ENCODE measurements at places on chromosomes 16 and 17.

- no peak for DNase-seq
- no peaks in the 10 kb centered on the region for H3K27me3 ChIP-seq
- H3K4me1 ChIP-seq: no peaks in the 10 kb centered on the region
- no peak overlapping the region for H3K4me3 ChIP-seq
- peaks cover 33% of the 10 kb centered on the region for H3K36me3 ChIP-seq
Measured at GRCh38 chr17:30848021-30848420, 16.3 kb downstream of the ATAD5 start.

DNA sequence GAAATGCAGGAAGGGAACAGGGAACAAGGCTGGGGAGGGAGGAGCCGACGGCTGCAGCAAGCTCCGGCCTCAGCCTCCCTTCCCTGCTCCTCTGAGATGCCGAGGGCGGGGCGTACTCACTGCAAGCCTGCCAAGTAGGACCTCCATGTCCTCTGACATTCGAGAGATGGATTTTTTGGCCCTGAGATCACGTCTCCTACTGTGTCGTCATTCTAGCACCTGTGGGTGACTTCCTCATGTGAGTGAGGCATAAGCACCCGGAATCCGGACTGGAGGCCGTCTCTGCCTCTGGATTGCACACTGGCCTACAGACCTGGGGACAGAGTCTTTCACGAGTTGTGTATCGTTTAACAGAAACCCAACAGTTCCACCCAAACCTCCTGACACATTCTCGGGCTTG lies 14.5 kb downstream of the MRM3 start:
- no peak overlapping the region for H3K4me3 ChIP-seq
- no peak for DNase-seq
- H3K4me1 ChIP-seq: peaks cover 6% of the 10 kb centered on the region
- H3K27me3 ChIP-seq: no peaks in the 10 kb centered on the region
- H3K27ac ChIP-seq: no peak overlapping the region

- DNase-seq: no peak
- H3K27me3 ChIP-seq: no peaks in the 10 kb centered on the region
- peaks cover 6% of the 10 kb centered on the region for H3K4me1 ChIP-seq
- peaks cover 55% of the 10 kb centered on the region for H3K36me3 ChIP-seq
- H3K4me3 ChIP-seq: no peak overlapping the region
Measured at GRCh38 chr17:1894753-1895339, 65.0 kb downstream of the RPA1 start.

GRCh38 chr16:72961115-72961832 lies 86.7 kb downstream of the ZFHX3 start:
- no peaks in the 10 kb centered on the region for H3K36me3 ChIP-seq
- no peak overlapping the region for H3K27ac ChIP-seq
- no peak overlapping the region for H3K4me3 ChIP-seq
- no peaks in the 10 kb centered on the region for H3K27me3 ChIP-seq
- no peaks in the 10 kb centered on the region for H3K4me1 ChIP-seq

GRCh38 chr16:58306327-58306726 lies 11.5 kb upstream of the PRSS54 start:
- H3K36me3 ChIP-seq: no peaks in the 10 kb centered on the region
- H3K27me3 ChIP-seq: peaks cover 14% of the 10 kb centered on the region
- DNase-seq: peak; percentile 60

GRCh38 chr17:17830740-17831207 lies 6.0 kb downstream of the SREBF1 start:
- H3K27me3 ChIP-seq: no peaks in the 10 kb centered on the region
- peaks cover 58% of the 10 kb centered on the region for H3K4me1 ChIP-seq
- H3K4me3 ChIP-seq: no peak overlapping the region

GRCh38 chr17:2996810-2997670 lies 66.4 kb downstream of the OR1D5 start:
- no peaks in the 10 kb centered on the region for H3K4me1 ChIP-seq
- peaks cover 2% of the 10 kb centered on the region for H3K36me3 ChIP-seq
- no peak overlapping the region for H3K27ac ChIP-seq
- no peak overlapping the region for H3K4me3 ChIP-seq

- H3K4me3 ChIP-seq: no peak overlapping the region
- H3K27me3 ChIP-seq: no peaks in the 10 kb centered on the region
- no peak for DNase-seq
- no peaks in the 10 kb centered on the region for H3K4me1 ChIP-seq
- no peak overlapping the region for H3K27ac ChIP-seq
- H3K36me3 ChIP-seq: peaks cover 3% of the 10 kb centered on the region
Measured at GRCh38 chr17:64296246-64296645, 33.2 kb upstream of the TEX2 start.

GRCh38 chr17:63399856-63400255 lies 46.2 kb downstream of the CYB561 start:
- H3K27ac ChIP-seq: no peak overlapping the region
- H3K36me3 ChIP-seq: no peaks in the 10 kb centered on the region
- peaks cover 5% of the 10 kb centered on the region for H3K4me1 ChIP-seq
- no peaks in the 10 kb centered on the region for H3K27me3 ChIP-seq
- no peak overlapping the region for H3K4me3 ChIP-seq

DNA sequence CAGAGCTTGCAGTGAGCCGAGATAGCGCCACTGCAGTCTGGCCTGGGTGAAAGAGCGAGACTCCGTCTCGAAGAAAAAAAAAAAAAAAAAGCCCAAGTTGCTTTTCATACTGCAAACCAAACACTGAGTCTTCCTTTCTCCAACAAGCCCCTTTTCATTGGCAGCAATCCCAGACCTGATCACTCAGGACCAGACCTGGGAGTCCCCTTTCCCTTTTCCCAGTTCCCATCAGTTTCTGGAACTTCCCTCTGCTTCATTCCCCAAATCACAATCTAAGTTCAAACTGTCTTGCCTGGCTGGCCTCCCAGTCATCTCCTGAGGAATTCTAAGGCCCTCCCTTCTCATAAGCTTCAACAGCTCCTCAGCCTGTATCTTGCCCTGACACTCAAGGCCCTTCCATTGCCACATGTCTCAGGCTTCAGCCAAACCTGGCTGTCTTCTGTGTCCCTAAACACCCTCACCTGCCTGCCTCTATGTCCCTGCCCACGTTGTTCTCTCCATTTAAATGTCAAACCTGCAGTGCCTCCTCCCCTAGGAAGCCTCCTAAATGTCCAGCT lies 11.8 kb upstream of the PHF12 start:
- H3K27me3 ChIP-seq: no peaks in the 10 kb centered on the region
- no peak overlapping the region for H3K27ac ChIP-seq
- no peaks in the 10 kb centered on the region for H3K36me3 ChIP-seq
- DNase-seq: no peak
- H3K4me1 ChIP-seq: no peaks in the 10 kb centered on the region

GRCh38 chr17:16927641-16928321 lies 44.1 kb downstream of the TNFRSF13B start:
- H3K4me3 ChIP-seq: no peak overlapping the region
- no peaks in the 10 kb centered on the region for H3K4me1 ChIP-seq
- no peak overlapping the region for H3K27ac ChIP-seq
- no peak for DNase-seq
- H3K27me3 ChIP-seq: no peaks in the 10 kb centered on the region
- no peaks in the 10 kb centered on the region for H3K36me3 ChIP-seq

GRCh38 chr17:51056813-51057510 lies 63.7 kb downstream of the SPAG9 start:
- H3K4me3 ChIP-seq: no peak overlapping the region
- no peak overlapping the region for H3K27ac ChIP-seq
- H3K36me3 ChIP-seq: peaks cover 2% of the 10 kb centered on the region
- H3K27me3 ChIP-seq: no peaks in the 10 kb centered on the region
- peaks cover 5% of the 10 kb centered on the region for H3K4me1 ChIP-seq
- no peak for DNase-seq

GRCh38 chr17:75563063-75563758 lies 24.4 kb upstream of the MYO15B start:
- no peaks in the 10 kb centered on the region for H3K4me1 ChIP-seq
- H3K36me3 ChIP-seq: no peaks in the 10 kb centered on the region
- H3K27ac ChIP-seq: no peak overlapping the region
- DNase-seq: no peak
- no peaks in the 10 kb centered on the region for H3K27me3 ChIP-seq

- DNase-seq: no peak
- no peak overlapping the region for H3K27ac ChIP-seq
- H3K27me3 ChIP-seq: no peaks in the 10 kb centered on the region
- peaks cover 3% of the 10 kb centered on the region for H3K36me3 ChIP-seq
- peaks cover 23% of the 10 kb centered on the region for H3K4me1 ChIP-seq
Measured at GRCh38 chr17:9577373-9577709, 899 bp downstream of the CFAP52 start.

- H3K4me3 ChIP-seq: no peak overlapping the region
- no peaks in the 10 kb centered on the region for H3K36me3 ChIP-seq
- peaks cover 7% of the 10 kb centered on the region for H3K27me3 ChIP-seq
- no peak for DNase-seq
Measured at GRCh38 chr16:66295213-66295612, 71.3 kb upstream of the CDH5 start.

- H3K27me3 ChIP-seq: peaks cover 17% of the 10 kb centered on the region
- no peak overlapping the region for H3K4me3 ChIP-seq
- no peak overlapping the region for H3K27ac ChIP-seq
- peaks cover 12% of the 10 kb centered on the region for H3K4me1 ChIP-seq
Measured at GRCh38 chr17:62629556-62630364, 2.3 kb downstream of the MRC2 start.

DNA sequence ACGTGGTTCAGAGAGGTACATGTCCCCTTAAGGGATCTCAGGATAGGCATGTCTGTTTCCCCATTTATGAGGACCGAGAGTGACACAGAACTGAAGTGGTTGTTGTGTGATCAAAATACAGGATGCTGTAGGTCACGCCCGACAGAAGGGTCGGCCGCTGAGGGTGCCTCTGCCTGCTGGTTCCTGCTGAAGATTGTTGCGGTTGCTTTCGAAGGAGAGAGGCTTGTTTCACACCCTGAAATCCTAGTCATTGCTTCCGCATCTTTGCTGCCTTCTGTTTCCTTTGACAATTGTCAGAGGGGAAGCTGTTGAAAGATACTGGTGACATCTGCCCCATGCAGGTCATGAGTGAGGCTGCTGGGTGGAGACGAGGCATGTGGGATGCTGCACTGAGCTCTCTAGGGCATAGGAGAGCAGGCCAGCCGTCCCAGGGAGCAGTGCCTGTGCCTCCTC lies 3.8 kb upstream of the NAT9 start:
- peak; percentile 59 for DNase-seq
- peaks cover 64% of the 10 kb centered on the region for H3K4me1 ChIP-seq

DNA sequence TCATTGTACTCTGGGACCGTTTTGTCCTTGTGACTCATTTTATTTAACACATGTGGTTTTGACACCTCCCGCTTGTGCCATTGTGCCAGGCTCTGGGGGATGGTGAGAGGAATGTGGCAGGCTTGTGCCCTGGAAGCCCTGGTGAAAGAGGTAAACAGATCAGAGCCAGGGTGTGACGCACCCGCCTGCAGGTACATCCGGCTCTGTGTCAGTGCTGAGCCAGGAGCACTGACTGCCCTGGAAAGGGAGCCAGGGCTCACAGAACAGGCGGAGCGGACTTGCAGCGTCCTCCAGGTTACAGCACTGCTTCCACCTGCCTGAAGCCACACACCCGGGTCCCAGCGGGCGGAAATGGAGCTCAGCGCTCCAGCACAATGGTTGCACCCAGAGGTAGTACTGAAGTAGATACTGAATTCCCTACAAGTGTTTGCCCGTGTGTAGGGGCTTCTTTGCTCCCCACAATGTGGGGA lies 30.6 kb downstream of the CDRT15 start:
- peaks cover 51% of the 10 kb centered on the region for H3K36me3 ChIP-seq
- H3K4me3 ChIP-seq: peak overlapping the region; percentile 37
- H3K4me1 ChIP-seq: peaks cover 56% of the 10 kb centered on the region
- DNase-seq: peak; percentile 55
- peak overlapping the region; percentile 68 for H3K27ac ChIP-seq

GRCh38 chr16:29663807-29664090 lies 702 bp downstream of the SPN start:
- peak overlapping the region; percentile 100 for H3K4me3 ChIP-seq
- H3K36me3 ChIP-seq: peaks cover 39% of the 10 kb centered on the region
- peaks cover 69% of the 10 kb centered on the region for H3K4me1 ChIP-seq
- DNase-seq: peak; percentile 36
- H3K27ac ChIP-seq: peak overlapping the region; percentile 99
- H3K27me3 ChIP-seq: no peaks in the 10 kb centered on the region

DNA sequence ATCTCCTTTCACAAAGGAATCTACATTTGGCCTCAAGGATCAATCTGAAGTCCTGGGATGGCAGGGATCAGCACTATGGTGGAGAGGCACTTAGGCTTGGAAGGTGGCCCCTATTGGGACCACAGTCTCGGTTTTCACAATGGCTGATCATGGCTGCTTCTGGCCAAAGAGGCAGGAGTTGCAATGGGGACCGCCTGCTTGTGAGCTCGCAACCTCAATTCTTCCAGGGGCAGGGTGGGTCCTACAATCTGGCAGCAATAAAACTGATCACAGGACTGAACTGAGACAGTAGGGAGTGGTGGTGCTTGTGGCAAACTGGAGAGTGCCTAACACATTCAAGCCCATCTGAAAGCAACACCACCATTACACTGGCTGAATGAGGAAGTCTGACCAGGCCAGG lies 83.1 kb downstream of the NETO2 start:
- H3K4me1 ChIP-seq: no peaks in the 10 kb centered on the region
- DNase-seq: no peak
- H3K36me3 ChIP-seq: no peaks in the 10 kb centered on the region
- no peak overlapping the region for H3K4me3 ChIP-seq
- H3K27me3 ChIP-seq: no peaks in the 10 kb centered on the region

DNA sequence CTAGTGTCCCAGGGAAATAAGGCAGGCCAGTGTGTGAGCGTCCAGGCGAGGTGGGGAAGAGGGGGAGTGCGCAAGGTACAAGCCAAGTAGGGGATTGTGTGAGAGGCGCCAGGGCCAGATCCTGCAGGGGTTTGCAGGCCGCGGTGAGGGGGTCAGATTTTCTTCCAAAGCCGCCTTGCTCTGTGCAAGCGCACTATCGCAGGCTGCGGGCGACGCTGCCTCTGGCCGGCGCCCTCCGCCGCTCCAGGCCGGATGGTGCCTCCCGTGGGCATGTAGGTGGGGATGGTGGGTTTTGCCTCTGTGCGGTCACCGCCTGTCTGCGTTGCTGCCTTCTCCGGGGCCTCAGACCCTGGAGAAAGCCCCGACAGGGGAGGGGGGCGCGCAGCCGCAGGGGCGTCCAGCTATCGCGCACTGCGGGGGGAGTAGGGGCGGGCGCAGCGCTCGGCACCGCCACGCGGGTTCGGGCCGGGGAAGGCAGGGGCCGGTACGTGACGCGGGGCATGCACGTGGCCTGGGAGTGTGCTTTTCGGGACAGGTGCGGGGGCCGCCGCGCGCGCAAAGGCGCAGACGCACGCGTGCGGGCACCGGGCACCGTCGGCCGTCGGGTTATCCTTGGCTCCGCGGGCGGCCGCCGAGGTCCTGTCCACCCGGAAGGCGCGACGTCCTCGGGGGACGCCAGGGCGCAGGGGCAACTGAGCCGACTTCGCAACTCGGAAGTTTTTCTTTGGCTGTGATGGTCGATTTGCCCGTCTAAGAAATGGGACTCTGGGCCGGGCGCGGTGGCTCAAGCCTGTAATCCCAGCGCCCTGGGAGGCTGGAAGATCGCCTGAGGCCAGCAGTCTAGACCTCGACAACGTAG lies 1.1 kb upstream of the HAPSTR1 start:
- peaks cover 4% of the 10 kb centered on the region for H3K27me3 ChIP-seq
- H3K36me3 ChIP-seq: peaks cover 26% of the 10 kb centered on the region
- H3K27ac ChIP-seq: peak overlapping the region; percentile 97
- H3K4me3 ChIP-seq: peak overlapping the region; percentile 84
- H3K4me1 ChIP-seq: peaks cover 35% of the 10 kb centered on the region
- peak; percentile 64 for DNase-seq

DNA sequence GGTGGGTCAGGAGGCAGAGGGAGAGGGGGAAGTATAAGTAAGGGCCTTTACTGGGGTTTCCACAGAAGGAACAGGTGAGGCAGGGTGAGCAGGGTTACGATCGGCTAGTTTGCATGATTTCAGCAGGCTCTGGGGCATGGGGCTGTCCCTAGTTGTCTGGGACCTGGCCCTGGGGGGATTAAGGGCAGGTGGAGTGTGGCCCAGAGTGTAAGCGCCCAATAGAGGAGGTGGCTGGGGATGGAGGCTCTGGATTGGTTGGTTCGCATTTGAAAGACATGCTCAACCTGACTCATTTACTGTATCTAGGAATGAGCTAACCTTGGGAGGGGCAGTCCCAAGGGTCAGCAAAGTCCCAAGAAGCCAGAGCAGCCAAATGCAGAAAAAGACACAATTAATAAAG lies 230.3 kb downstream of the MAP2K4 start:
- no peak for DNase-seq
- H3K4me1 ChIP-seq: no peaks in the 10 kb centered on the region

All from activated naive CD8-positive, alpha-beta T cell treated with anti-CD3 and anti-CD28 coated beads, Interleukin-2, amount 50 U/mL, for 24 hours (primary cell).